ENCODE measurements at places on chromosomes 1 and 21.

GRCh38 chr1:154327466-154328317 is 2.4 kb downstream of the ATP8B2 start:
- no peak for DNase-seq

DNA sequence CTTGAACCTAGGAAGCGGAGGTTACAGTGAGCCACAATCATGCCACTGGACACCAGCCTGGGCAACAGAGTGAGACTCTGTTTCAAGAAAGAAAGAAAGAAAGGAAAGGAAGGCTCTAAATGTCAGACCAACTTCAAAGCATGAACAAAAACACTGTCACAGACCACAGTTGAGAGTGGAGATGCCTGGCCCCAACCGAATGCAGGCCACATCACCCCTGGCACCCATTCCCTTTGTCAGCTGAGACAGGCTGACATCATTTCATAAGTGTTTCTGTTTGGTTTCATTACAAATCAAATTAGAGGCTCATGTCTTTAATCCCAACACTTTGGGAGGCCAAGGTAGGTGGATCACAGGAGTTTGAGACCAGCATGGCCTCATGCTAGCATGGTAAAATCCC is 28.6 kb upstream of the NADK start:
- no peak for DNase-seq

GRCh38 chr1:149949911-149950310 is 13.2 kb upstream of the MTMR11 start:
- no peak for DNase-seq

DNA sequence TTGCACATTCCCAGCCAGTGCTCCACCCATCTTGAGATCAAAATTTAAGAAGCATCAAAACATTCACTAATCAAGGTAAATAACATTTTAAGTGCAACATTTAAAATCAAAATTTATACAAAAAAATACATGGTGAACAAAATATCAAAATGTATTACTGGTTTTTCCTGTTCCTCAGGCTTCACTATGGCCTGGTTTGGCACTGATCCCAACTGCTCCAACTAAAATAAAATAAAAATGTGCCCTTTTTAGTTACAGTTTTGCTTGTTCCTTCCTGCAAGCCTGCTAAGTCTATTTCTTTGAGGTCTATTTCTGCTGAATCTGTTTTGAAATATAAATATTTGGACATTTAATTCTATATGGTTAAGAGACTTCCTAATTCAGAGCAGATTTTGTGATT is 54.9 kb downstream of the ADAMTS1 start:
- DNase-seq: no peak

GRCh38 chr1:18941221-18942141 is 15.0 kb downstream of the IFFO2 start:
- DNase-seq: no peak

DNA sequence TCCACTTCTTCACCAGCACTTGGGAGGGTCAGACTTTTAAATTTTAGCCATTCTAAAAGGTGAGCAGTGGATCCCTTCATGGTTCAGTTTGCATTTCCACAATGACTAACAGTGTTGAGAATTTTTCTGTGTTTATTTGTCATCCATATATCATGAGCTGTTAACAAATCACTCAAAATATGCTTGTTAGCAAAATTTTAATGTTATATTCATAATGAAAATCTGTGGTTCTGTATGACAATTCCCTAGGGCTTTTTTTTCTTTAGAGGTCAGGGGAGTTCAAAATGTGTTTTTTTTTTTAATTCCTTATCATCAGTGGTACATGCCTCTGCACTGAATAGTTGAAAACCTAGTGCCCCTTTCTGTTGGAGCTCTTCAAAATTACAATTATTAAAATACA is 682.2 kb upstream of the ADGRL2 start:
- peak; percentile 28 for DNase-seq

DNA sequence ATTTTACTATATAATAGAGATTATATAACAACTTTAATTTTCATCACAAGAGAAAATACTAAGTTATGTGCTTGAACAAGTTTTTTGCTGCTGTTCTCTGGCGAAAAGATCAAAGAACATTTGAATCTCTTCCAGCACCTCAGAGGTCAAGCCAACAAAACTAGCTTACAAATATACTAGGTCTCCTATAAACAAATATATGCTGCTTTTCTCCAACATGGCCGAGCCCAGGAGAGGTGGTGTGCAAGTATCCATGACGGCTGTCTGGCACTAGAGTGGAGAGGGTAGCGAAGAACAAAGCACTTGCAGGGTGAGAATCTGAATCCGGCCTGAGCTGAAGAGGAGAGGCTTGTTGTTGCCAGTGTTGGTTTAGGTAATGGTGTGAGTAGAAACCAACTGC is 7.5 kb upstream of the FMO3 start:
- DNase-seq: no peak

GRCh38 chr1:241722947-241723346 is 70.9 kb downstream of the WDR64 start:
- no peak for DNase-seq

DNA sequence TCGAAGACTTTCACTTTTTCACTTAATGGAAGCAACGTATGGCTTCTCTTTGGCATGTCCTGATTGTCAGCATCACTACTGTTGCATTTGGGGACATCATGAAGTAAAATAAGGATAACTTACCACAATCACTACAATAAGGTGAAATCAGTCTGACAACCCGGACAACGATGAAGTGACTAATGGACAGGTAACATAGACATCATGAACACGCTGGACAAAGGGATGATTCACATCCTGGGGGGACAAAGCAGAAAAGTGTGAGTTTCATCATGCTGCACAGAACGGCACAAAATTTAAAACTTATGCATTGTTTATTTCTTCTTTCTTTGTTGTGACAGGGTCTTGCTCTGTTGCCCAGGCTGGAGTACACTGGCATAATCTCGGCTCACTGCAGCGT is 53.9 kb downstream of the FH start:
- DNase-seq: no peak

DNA sequence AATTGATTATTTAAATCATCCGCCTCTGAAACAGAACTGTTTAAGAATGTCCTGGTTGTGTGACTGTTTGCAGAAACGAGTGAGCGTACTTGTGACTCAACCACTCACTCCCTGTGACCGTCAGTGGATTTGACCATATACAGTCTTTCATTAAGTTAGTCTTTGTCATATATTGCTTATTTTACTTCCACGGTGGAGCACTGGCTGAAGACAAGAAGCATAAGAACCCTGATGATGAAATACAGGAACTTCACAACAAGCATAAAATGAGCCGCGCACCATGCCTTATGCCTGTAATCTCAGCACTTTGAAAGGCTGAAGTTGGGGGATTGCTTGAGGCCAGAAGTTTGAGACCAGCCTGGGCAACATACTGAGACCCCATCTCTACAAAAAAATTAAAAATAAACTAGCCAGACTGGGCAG is 194.0 kb downstream of the TOMM20 start:
- no peak for DNase-seq

GRCh38 chr1:31637915-31638673 is 6.6 kb downstream of the PEF1 start:
- no peak for DNase-seq
